MCF 10A (cell line): ENCODE measurements at places on chromosomes 12 and 14. TPM values are rescaled to one million over a fixed set of nuclear protein-coding genes. Genes with fewer than 3 reads are reported as not detected.

Gene TAS2R30
- total RNA-seq: 1.9 and 2.1 TPM in 2 replicates

Gene CCDC38
- 0.12 TPM in 1 of 2 replicates, not detected in the other for total RNA-seq

Gene ZC2HC1C
- total RNA-seq: 1.3 and 2.2 TPM in 2 replicates

Gene TSPAN19
- total RNA-seq: 0.63 and 1.1 TPM in 2 replicates

Gene PHLDA1
- 183 and 203 TPM in 2 replicates for total RNA-seq

Gene PLEKHG7
- total RNA-seq: not detected in 2 replicates

Gene TMEM30B
- total RNA-seq: 0.09 and 0.22 TPM in 2 replicates

Gene MAP4K5
- 43.8 and 45.7 TPM in 2 replicates for total RNA-seq

Gene SPX
- total RNA-seq: 154 and 203 TPM in 2 replicates

Gene SLC4A8
- 0.56 and 1.1 TPM in 2 replicates for total RNA-seq

Gene TBC1D30
- total RNA-seq: 7.9 and 9.4 TPM in 2 replicates

Gene AQP6
- not detected in 2 replicates for total RNA-seq

Gene TAS2R50
- total RNA-seq: 0.86 and 1.1 TPM in 2 replicates

Gene P2RX2
- total RNA-seq: not detected in 2 replicates

Gene BMAL2
- total RNA-seq: 18.0 and 20.0 TPM in 2 replicates

Gene RNASE4
- total RNA-seq: 1.2 and 2.4 TPM in 2 replicates

Gene PTHLH
- 3.8 and 5.4 TPM in 2 replicates for total RNA-seq

Gene ZNF891
- total RNA-seq: 1.6 and 1.9 TPM in 2 replicates

Gene HHIPL1
- total RNA-seq: 0.10 TPM in 1 of 2 replicates, not detected in the other

Gene MYO1H
- total RNA-seq: not detected in 2 replicates

Gene OVCH1
- total RNA-seq: 1.9 and 4.0 TPM in 2 replicates

Gene GNG2
- 0.28 and 0.64 TPM in 2 replicates for total RNA-seq

Gene CCDC197
- not detected in 2 replicates for total RNA-seq

Gene TAS2R14
- 1.6 and 1.9 TPM in 2 replicates for total RNA-seq

Gene LTBP2
- 9.1 and 16.8 TPM in 2 replicates for total RNA-seq

Gene RAB21
- total RNA-seq: 86.4 and 88.0 TPM in 2 replicates
